ENCODE measurements at places on chromosomes 6 and 20. TPM values are rescaled to one million over a fixed set of nuclear protein-coding genes. Genes with fewer than 3 reads are reported as not detected.

DNA sequence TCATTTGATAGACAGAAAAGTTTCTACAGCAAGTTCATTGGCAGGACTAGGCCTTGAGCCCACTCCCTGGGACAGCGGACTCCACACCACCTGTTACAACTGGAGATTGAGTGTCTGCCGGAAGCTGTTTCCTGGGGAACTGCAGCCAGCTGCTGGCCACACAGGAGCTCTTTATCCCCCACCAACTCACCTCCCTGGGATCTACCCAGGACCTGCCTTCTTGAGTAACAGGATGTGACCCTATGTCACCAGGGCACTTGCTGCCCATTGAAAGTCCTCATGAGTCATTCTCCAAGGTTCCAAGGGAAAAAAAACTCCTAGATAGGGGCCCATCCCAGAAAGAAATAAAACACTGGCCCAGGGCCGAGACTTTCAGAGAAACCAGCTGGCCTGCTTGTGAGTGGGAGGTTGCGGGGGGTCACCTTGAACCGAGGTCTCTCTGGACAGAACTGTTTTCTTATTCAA is 37.4 kb upstream of the SLC9A8 start:
- DNase-seq, result no peak

- no peak for DNase-seq
These were observed 59.7 kb downstream of the HIVEP2 start for GRCh38 chr6:142885182-142885867.

DNA sequence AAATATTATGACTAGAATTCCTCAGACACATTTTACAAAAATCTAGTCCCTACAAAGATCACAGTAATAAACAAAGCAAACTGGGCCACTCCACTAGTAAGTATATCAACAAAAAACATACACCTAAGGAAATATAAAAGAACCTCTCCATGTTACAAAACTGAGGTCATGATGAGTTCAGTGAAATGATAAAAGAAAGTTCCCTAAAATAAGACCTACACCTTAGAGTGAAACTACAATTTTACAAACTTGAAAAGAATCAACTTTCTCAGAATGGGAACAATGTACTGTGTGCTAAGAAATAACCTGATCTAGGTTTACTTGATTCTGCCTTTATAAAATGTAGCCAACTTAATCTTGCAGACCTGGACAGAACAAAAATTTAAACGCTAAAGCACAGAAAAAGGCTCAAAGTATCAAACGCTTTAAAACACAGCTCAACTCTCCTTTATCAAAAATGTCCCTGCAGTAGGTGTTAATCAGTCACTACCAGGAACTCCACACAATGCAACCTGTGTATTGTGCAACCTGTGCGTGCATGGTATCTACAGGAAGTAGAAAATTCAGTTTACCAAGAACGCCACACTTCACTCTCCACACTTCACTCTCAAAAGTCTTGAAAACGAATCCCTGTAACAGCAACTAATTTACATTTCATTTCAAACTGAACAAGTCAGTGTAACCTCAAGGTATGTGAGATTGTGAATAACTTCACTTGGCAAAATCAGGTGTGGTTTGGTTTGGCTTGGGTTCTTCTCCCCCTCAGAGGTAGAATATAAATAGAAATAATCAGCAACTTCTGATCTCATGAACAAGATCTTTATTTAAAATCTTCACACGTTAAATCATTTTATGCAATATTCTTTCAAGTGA is 1.8 kb downstream of the RALGAPA2 start:
- DNase-seq, result no peak

Gene GABRR1
- total RNA-seq, result not detected

GRCh38 chr6:17214106-17214505 is 67.1 kb upstream of the RBM24 start:
- DNase-seq, result no peak

- DNase-seq, result no peak
These were observed 174.0 kb downstream of the AIG1 start for GRCh38 chr6:143234734-143235133.

GRCh38 chr6:19463925-19464324 is 373.2 kb upstream of the ID4 start:
- no peak for DNase-seq

DNA sequence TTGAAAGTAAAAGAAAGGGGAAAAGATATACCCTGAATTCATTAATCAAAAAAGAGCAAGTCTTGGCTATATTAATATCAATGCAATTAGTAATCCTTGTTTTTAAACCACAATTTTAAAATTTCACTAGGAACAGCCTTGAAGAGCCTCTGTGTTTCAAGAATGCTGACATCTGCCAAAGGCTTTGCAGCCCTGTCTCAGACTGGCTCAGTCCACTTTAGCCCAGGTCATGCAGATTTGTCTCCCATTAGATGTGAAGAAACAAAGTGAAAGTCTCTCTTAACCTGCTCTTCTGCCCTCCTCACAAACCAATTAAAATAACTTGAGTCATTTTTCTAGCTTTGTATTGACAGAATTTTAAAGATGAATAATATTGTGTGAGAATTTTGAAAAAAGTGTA is 102.7 kb upstream of the CARMIL1 start:
- no peak for DNase-seq

- no peak for DNase-seq
These were observed 306.0 kb downstream of the TENT5A start for GRCh38 chr6:81446509-81446908.

GRCh38 chr6:1328129-1328800 is 16.4 kb downstream of the FOXQ1 start:
- no peak for DNase-seq

- DNase-seq, result no peak
These were observed 122.5 kb upstream of the TAB2 start for GRCh38 chr6:149194820-149195558.

Gene SLC12A5
- total RNA-seq, result not detected

- DNase-seq, result no peak
These were observed 53.5 kb upstream of the GCLC start for GRCh38 chr6:53598265-53598907.

Gene CHRNA4
- total RNA-seq, result 2.3 TPM

GRCh38 chr6:46128476-46128875 is 1.3 kb upstream of the ENPP4 start:
- DNase-seq, result no peak

DNA sequence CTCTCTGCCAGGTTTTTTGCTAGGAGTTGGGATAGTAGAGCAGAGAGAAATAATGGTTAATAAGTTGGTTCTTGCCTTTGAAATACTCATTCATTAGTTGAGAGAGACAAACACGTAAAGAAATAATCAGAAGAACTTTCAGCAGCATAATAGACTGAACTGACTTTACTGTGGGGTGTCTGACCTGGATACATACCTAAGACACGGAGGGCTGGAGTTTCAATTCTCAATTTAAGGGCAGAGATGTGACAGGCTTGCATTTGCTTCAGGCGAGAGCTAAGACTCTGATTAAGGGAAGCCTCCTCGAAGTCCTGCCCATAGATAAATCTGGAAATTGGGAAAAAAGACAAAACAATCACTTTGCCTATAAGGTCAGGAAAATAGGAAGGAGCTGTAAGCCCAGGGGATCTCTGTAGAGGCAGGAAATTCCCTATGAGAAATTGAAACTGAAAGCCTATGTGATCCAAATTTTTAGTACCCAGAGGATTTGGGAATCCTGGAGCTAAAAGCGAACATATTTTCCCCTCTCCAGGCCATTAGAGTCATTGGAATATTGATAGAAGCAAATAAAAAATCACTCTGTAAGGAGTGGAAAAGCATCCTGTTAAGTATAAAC is 276.8 kb downstream of the PHACTR1 start:
- DNase-seq, result no peak

Gene FAM209B
- total RNA-seq, result not detected

GRCh38 chr6:13667655-13668054 is 44.0 kb downstream of the RANBP9 start:
- DNase-seq, result no peak

DNA sequence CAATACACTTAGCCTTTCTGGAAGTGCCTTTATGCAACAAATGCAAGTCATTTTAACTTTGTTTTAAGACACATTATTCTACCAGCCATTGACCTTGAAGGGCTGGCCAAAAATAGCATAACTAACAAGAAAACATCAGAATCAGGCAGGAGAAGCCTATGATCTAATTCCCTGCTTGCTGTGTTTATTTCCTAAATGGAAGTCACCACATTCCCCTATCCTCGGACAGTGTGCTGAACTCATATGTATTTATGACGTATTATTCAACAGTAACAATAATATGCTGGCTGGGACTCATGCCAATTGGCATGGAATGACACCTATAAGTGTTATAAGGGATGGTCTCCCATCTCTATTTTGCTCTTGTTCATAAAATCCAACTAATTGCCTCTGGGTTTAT is 140.7 kb downstream of the MAP3K7 start:
- no peak for DNase-seq

- DNase-seq, result peak; percentile 72
These were observed 8.4 kb downstream of the UCKL1 start for GRCh38 chr20:63947638-63948456.

DNA sequence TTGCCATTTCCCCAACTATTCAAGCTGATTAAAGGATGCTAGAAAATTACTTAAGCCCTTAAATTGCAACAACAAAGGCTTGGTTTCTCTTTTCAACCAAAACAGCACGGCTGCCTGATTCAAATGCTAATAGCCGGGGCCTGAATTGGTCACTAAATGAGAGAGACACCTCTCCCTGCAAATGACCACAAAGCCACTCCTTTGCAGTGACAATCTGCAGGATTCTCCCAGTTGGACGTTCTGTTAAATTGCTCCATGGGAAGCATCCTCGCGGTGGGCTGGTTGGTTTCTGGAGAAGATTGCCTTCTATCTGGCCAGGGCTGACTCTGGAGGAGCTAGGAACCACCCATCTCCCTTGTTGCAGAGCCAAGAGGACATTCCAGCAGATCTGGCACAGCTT is 29.7 kb upstream of the TBXT start:
- no peak for DNase-seq

Gene RAET1E
- total RNA-seq, result 0.27 TPM

- no peak for DNase-seq
These were observed 46.3 kb downstream of the MDFI start for GRCh38 chr6:41684311-41685180.

GRCh38 chr6:150410399-150410798 is 41.6 kb downstream of the IYD start:
- no peak for DNase-seq
